NCI-H187 treated with DMSO at 0.1 percent for 48 hours (cell line): ENCODE measurements at places on chromosomes 4 and X.

GRCh38 chr4:136369073-136369472 lies 1163.2 kb downstream of the PCDH18 start:
- no peak for DNase-seq

- DNase-seq = no peak
Observed at GRCh38 chr4:175386776-175387507, 425.1 kb downstream of the GPM6A start.

DNA sequence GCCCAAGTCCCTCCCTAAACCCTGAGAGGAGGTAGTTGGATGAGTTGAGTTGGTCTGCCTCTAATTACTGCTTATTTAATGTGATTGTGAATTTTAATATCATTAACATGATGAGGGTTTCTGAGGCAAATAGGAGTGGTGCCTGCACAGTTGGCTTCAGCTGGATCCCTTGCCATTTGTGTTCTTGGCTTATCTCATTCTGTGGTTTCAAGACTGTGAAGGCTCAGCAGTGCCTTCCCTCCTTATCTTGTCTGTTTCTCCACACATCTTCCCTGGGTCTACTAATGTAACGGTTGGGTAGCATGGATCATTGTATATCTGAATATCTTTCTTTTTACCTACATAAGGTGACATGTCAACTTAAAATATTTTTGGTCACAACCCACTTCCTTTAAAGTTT lies 1.6 kb upstream of the SLC10A4 start:
- DNase-seq = no peak

GRCh38 chr4:182042945-182043344 lies 200.3 kb upstream of the TENM3 start:
- DNase-seq = no peak

DNA sequence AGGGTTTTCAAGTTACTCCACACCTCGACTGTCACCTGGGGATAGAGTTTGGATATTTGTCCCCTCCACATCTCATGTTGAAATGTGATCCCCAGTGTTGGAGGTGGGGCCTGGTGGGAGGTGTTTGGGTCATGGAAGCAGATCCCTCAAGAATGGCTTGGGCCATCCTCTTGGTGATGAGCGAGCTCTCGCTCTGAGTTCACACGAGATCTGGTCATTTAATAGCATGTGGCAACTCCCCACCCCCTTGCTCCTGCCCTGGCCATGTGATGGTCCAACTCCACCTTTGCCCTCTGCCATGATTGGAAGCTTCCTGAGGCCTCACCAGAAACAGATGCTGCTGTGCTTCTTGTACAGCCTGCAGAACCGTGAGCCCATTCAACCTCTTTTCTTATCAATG lies 8.3 kb downstream of the CTAG1A start:
- no peak for DNase-seq

DNA sequence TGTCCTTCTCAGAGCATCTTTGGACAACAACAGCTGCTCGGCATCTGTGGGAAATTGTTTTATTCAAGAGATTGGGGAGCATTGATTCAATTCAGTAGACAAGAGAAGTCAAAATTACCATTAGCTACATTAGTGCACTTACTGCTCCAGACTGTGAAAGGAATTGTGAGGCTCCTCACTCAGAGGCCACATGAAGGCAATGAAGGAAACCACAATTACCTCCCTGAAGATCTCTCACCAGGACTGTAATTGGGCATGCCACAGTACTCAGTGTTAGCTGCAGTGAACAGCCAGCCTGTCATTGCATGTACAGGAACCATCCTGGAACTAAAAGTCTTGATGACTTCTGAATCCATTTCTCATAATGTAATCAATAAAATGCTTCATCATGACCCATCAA lies 144.8 kb downstream of the PPA2 start:
- DNase-seq = no peak

DNA sequence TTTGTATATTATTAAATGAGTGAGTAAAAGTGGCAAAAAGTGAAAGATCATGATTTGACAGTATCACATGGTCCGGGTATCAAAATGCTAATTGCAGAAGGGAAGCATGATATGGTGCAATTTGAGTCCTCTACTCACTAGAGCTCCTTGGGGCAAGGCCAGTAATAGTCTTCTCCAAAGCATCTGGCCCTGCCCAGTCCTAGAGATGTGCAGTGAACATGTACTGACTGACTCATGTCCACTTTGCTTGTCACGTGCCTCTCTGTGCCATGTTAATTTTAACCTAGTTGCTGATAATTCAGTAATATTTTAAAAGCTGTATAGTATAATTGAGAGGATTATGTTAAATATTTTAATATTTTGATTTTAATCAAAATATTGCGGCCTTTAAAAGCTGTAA lies 54.6 kb upstream of the TENM3 start:
- DNase-seq = no peak

DNA sequence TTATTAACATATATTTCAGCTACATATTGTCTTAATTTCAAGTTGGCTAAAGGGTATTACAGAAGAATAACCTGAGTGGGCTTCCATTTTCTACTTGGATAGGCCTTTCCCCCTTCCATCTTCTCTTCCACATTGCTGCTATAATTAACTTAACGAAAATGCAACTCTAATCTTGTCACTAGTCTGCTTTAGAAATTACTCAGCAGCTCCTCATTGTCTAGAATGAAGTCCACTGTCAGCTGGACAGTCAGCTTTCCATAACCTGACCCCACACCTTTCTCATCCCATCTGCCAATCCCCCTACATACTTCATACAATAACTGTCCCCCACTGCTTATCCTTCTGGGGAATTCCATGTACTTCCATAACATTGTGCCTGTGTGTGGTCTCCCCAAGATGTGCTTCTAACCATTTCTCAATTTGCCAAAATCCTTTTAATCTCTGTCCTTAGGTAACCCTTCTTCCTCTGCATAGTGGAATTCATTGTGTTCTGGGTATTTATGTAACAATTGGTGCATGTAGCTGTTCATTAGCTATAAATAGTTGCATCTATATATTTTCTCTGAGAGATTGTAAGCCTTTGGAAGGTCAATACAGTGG lies 4.8 kb downstream of the MND1 start:
- no peak for DNase-seq

GRCh38 chr4:73575660-73576059 lies 44.6 kb downstream of the RASSF6 start:
- DNase-seq = no peak

DNA sequence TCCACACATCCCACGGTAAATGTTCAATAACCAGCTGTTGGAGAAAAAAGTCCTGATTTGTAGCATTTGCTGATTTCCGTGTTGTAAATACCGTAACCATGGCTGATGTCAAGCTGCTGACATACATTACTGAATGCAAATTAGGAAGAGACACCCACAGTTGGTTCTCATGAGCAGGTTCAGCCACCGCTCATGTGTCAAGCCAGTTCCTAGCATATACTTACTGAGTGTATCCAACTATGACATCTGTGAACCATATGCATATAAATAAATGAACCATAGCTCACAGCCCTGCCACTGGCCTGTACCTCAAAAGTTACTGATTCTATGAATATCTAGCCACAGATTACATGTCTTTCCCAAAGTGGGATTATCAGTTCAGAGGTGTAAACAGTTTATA lies 29.5 kb downstream of the FHDC1 start:
- no peak for DNase-seq

- DNase-seq = no peak
Observed at GRCh38 chr4:2040391-2041238, 18.5 kb upstream of the NAT8L start.

GRCh38 chr4:80006935-80007744 lies 65.9 kb downstream of the ANTXR2 start:
- DNase-seq = no peak

DNA sequence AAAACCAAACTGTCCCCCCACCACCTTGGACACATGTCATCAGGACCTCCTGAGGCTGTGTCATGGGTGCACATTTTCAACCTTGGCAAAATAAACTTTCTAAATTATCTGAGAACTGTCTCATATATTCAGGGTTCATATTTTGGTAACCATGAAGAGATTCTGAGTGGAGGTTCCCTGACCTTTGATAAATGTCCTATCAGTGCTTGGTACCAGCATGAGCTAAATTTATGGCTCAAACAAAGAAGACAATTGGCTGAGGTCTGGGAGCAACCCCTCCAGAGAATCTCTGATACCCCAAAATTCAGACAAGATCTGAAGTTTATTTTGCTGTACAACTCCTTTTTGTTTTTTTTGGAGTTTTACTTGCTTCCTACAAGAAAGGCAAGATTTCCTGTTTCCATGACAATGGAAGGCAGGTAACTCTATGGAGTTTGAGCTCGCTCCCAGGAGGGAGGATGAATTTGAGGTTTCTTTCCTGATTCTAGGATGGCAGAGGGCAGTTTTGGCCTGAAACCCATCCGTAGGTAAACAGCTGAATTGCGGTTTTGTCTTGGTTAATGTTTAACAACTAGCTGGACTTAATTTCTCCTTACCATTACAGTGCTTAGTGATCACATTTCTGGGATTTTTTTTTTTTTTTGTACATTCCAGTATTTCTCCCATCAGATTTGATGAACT lies 14.5 kb downstream of the UGT2B15 start:
- no peak for DNase-seq

GRCh38 chr4:8723222-8723980 lies 130.8 kb downstream of the CPZ start:
- no peak for DNase-seq

DNA sequence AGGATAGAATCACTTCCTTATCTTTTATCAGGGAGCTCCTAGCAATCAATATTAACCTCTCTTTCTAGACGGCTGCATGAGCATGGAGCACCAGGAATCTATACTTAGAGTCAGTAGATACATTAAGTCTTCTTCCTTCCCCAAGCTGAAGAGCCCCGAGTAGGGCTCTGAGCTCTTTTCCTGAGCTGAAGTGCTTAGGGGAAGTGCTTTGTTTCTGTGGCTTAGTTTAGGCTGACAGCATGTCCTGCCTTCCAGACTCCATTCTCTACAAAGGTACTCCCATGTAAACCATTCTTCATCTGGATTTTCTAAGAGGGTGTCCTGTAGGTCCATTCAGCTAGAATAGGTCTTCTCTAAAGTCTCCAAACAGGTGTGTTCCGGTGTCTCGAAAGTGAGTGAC lies 127.5 kb upstream of the AFF2 start:
- DNase-seq = no peak

DNA sequence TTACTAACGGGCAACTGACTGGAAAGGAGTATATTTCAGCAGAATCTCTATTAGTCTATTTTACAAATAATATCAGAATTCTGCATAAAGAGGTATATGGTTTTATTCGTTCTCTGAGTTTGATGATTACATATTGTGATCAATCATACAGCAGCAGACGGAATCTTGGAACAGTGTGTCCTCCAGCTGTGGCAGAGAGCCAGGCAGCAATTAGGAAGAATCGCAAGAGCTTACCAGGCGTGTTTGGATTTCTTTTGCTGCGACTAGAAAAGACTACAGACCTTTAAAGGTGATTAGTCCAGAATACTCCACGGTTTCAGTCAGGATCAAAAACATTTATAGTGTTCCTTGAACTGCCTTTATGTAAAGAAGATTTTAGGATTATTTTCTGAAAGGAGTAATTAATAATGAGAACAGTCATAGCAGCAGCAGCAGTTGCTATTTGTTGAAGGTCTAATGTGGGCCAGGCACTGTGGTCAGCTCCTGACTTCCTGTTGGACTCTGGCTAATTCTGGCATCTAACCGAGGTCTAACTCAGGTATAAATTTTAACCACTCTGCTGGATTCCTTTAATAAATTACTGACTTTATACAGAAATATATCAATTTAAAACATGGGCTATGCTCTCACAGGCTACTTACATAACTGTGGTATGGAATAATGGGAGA lies 225.3 kb upstream of the CXorf66 start:
- no peak for DNase-seq

- no peak for DNase-seq
Observed at GRCh38 chr4:185395238-185395955, at the start of gene LRP2BP. Gene LRP2BP, minus strand, starts transcription at chr4:185395924. Its CDS starts 17,738 bp downstream, at chr4:185378186.

DNA sequence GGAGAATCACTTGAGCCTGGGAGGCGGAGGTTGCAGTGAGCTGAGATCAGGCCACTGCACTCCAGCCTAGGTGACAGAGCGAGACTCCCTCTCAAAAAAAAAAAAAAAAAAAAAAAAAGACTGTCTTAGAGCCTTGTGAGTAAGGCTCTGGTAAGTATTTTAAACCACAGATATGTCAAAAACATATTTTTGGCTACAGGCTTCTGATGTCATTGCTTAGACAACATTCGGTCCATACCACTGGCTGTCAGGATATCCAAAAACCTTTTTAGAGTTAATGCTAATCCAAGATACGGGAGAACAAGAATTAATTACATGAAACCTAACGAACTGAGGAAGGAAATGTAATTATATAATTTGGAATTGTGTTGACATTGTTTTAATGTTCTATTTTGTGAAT lies 999.5 kb upstream of the PABPC4L start:
- no peak for DNase-seq

- no peak for DNase-seq
Observed at GRCh38 chrX:130857207-130857606, 45.8 kb downstream of the ENOX2 start.

DNA sequence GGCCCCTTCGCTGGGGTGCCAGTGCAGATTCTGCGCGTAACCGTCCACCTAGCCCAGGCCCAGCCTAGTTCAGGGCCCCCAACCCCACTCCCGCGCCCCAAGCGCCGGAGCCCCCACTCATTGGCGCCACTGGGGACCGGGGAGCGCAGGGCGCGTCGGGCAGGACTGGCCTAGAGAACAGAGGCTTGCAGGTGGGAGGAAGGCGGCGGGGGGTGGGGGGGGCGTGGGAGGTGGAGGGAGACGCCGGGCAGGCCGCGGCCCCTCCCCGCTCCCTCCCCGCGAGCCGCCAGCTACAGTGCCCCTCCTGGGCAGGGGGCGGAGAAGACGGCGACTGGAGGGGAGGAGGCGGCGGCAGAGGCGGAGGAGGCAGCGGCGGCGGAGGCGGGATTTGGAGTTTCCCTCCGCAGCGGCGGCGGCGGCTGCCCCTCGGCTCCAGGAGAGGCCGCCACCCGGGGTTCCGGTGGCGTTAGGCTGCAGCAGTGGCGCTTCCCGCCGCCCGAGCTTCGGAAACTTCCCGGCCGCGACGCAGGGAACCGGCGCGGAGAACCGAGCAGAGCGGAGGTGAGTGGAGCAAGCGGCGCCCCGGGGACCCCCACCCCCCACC lies 4.8 kb upstream of the DUSP9 start:
- no peak for DNase-seq

DNA sequence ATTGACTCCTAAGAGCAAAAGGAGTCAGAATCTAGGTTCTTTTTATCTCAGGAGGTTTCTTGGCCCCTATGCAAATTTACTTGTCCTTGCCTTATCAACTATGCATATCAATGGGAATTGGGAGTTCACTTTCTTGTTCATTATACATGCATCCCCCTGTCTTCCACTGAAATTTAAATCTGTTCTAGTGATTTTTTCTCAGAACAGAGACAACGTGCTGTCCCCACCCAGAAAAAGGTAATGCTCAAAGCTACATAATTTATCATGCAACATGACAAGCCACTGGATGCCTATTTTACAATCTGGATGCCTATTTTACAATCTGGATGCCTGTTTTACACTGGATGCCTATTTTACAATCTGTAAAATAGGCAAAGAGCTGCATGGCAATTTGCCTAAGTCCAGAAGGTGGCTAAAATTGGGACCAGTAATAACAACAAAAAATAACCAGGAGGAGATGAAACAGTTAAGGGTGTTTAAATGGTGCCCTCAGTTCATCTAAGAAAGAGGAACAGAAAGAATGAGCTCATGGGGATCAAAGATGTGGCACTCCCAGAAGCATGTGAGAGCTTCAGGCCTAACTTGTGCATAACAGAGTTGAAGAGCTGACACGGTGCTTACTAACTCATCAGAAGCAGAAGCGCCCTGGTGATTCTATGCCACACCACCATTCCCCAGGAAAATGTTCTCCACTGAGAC lies 537.8 kb upstream of the BOD1L1 start:
- DNase-seq = no peak

- no peak for DNase-seq
Observed at GRCh38 chrX:68848189-68848940, 19.5 kb downstream of the EFNB1 start.

- no peak for DNase-seq
Observed at GRCh38 chrX:24478509-24478908, 13.4 kb downstream of the PDK3 start.
